Left ventricle myocardium superior (tissue), 1 donor: ENCODE measurements at places on chromosomes 5 and 9. TPM values are rescaled to one million over a fixed set of nuclear protein-coding genes. Genes with fewer than 3 reads are reported as not detected.

GRCh38 chr5:37121465-37121864 is 127.7 kb downstream of the CPLANE1 start:
- DNase-seq, result no peak

The CYFIP2 gene
- 33.3 TPM for total RNA-seq

The PHYKPL gene
- total RNA-seq, result 40.7 TPM

GRCh38 chr5:6715758-6716628 is 2.8 kb downstream of the TENT4A start:
- DNase-seq, result no peak

The DPM2 gene
- total RNA-seq, result 11.1 TPM

- DNase-seq, result no peak
Observed at GRCh38 chr5:61123145-61123544, 39.1 kb downstream of the SMIM15 start.

The CAPSL gene
- not detected for total RNA-seq

- DNase-seq, result peak; percentile 51
Observed at GRCh38 chr5:98770209-98770910, 3.1 kb upstream of the RGMB start.

DNA sequence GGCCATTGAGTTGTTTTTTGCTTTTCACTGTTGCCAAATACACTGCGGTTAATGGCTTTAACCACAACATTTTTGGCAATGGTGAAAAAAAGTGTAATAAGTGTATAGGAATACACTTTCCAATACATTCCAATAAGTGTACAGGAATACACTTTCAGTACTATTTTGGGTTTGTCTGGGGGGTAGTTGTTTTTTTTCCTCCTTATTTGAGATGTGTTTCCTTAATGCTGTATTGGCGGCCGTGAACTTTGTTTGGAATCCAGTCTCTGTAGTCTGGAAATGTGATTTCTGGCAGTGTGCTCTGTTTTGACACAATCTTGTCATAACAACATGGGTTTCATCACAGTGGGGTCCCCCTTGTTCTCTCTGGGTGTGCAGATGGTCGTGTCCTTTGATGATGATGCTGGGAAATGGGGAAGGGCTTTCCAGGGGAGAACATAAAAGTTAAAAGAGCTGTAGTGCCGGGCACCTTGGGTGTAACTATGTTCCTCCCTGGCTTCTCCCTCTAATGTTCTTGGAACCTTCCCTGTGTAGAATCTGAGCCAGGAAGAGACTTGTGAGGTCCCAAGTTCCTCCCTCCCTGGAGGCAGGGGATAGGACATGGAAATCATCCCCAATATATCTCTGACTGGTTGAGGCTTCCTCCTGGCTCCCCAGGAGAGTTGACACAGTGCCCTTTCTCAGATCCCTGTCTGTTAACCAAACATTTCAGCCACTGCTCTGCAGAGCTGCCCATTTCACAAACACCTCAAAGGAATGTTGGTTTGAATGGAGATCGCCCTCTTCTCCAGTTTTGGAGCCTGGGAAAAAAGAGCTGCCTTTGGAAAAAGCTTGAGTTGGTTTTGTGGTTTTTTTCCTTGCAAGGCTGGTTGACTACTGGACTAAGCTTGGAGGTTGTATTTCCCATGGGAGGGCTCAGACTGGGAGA is 44.8 kb downstream of the RCL1 start:
- DNase-seq, result no peak

DNA sequence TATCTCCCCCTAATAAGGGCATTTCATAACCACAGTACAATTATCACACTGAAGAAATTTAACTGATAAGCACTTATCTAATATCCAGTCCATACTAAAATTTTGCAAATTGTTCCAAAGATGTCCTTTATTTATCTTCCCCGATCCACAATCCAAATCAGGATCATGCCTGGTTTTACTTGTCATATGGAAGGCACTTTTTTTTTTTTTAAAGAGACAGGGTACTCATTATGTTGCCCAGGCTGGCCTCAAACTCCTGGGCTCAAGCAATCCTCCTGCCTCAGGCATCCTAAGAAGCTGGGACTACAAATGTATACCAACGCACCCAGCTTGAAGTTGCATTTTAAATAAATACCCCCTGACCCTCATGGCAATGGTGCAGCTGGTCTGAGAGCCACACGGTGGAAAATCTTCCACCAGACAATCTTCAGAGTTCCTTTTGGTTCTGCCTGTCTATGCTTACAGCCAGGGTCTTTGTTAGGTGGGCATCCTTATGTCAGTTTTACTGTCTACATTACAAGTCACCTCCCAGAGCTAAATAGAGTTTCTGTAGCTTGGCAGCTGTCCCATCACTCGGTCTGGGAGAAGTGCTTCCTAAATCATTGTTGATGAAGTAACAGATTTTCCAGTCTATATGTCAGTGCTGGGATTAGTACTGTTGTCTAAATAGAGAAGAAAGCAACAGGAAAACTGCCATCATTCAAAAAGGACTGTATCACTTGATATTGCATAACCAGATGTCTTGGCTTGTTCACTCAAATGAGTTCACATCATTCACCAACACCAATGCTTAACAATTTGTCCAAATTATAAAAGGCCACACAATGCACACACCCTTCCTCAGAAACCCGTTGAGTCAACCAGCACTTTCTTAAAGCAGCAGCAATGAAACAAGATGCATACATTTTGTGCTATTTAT is 26.4 kb downstream of the PTPN3 start:
- DNase-seq, result no peak

The FOXD4L5 gene
- not detected for total RNA-seq

The LEAP2 gene
- 0.89 TPM for total RNA-seq

The MCTP1 gene
- 6.4 TPM for total RNA-seq

The TAF11L10 gene
- total RNA-seq, result not detected

- DNase-seq, result no peak
Observed at GRCh38 chr5:100818340-100818739, 84.7 kb downstream of the ST8SIA4 start.

DNA sequence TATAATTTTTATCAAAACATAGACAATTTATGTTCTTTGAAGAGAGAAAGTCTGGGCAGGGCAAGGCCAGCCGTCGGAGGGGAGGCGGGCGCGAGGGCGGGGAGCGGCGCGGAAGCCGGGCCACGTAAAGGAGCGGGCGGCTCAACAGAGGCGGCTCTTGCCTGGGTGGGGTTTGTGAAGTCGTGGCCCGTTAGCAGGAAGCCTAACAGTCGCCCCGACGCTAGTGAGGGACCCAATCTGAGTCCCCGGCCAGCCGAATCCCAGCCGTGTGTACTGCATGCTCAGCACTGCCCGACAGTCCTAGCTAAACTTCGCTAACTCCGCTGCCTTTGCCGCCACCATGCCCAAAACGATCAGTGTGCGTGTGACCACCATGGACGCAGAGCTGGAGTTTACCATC is 1129.2 kb downstream of the CDH9 start:
- no peak for DNase-seq

- DNase-seq, result no peak
Observed at GRCh38 chr5:123546657-123547056, 34.7 kb downstream of the CSNK1G3 start.

GRCh38 chr9:8389531-8389930 is 590.0 kb upstream of the DMAC1 start:
- DNase-seq, result no peak

The ORM2 gene
- not detected for total RNA-seq

DNA sequence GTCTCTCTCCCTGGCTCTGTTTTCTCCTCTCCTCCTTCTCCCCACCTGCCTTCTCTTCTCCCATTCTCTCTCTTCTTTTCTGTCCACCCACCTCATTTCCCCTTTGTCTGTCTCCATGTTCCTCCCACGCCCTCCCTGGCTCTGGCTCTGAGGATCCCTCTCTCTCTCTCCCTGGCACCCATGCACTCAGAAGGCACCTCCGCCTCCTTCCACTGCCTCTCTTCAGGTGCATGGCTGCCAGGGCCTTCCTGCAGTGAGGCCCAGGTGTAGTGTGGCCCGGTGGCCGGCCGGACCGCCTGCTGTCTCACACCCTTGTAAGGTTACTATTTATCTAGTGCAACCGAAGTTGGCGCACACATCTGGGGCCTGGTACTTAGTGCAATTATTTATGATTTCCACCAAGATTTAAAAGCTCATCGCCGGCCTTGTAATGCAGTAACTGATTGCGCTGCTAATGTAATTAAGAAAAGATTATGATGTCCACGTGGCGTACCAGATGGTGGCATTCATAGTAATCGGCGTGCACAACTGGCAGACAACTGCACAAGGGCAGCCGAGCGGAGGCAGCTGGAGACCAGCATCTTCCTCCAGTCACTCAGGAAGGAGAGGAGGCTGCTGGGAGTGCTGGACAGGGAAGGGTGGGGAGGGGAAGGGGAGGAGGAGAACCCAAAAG is 50.4 kb upstream of the MVB12B start:
- DNase-seq, result no peak

DNA sequence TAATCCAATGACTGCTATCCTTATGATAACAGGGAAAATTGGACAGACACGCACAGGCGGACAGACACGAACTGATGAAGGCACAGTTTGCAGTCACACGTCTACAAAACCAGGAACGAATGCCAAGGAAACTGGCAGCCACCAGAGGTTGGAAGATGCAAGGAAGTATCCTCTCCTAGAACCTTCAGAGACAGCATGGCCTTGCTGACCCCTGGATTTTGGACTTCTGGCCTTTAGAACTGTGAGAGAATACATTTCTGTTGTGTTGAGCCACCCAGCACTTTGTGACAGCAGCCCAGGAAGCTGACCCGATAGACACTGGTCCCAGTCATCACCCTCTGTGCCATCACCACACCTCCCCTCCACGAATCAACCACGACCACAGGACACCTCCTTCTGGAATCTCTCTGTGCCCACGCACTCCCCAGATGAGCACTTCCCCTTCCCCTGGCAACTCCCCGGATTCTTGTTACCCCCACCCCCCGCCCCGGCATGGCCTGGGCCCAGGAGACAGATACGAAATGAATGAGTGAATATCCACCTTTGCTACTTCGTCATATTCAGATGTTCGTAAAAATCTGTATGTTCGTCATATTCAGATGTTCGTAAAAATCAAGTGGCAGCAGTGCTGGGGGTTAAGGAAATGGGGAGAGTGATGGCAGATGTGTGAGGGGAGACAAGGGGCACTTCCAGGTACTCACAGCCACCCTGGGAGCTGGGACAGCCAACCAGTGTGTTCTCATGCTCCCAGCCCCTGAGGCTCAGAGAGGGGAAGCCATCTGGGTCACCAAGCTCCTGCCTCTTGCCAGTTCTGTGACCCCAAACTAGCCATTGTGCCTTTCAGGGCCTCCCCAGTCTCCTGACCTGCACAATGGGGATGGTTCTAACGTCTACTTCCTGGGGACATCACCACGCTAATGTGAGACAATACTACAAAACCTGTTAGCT is 18.5 kb downstream of the GBGT1 start:
- DNase-seq, result no peak

- DNase-seq, result no peak
Observed at GRCh38 chr5:6522923-6523322, 74.3 kb downstream of the UBE2QL1 start.

GRCh38 chr9:71981944-71982343 is 70.5 kb downstream of the C9orf85 start:
- DNase-seq, result no peak

- DNase-seq, result no peak
Observed at GRCh38 chr5:124816381-124816780, 69.9 kb upstream of the ZNF608 start.

The ECSCR gene
- 20.6 TPM for total RNA-seq

- DNase-seq, result no peak
Observed at GRCh38 chr5:143403334-143403592, 223 bp downstream of the NR3C1 start.

The DMRT3 gene
- not detected for total RNA-seq

The LYSMD3 gene
- total RNA-seq, result 19.8 TPM

GRCh38 chr9:110874963-110875674 is 163.2 kb downstream of the LPAR1 start:
- DNase-seq, result peak; percentile 57

DNA sequence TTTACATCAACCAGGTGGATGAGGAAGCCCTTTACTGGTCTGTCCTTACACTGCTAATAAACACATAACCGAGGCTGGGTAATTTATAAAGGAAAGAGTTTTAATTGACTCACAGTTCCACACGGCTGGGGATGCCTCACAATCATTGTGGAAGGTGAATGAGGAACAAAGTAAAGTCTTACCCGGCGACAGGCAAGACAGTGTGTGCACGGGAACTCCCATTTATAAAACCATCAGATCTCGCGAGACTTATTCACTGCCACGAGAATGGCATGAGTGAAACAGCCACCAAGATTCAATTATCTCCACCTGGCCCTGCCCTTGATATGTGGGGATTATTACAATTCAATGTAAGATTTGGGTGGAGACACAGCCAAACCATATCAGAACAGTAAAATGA is 67.3 kb upstream of the GRAMD2B start:
- no peak for DNase-seq

GRCh38 chr5:90553711-90554110 is 4.9 kb upstream of the ADGRV1 start:
- no peak for DNase-seq

The ACOT12 gene
- not detected for total RNA-seq

DNA sequence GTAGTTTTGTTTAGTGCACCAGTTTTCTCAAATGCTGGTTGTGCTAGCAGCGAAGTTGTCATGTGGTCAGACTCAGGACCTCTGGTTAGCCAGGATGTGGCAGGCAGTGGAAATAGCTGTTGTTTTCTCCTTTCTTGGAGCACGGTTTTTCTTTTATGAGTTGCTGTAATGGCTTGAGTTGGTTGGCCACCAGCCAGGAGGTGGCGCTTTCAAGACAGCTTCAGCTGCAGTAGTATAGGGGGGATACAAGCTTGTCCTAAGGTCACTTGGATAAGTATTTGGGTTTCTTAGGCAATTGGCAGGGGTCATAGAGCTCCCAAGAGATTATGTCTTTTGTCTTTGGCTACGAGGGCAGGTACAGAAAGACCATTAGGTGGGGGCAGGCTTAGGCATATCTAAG is 274.2 kb upstream of the TARS1 start:
- DNase-seq, result peak; percentile 33

DNA sequence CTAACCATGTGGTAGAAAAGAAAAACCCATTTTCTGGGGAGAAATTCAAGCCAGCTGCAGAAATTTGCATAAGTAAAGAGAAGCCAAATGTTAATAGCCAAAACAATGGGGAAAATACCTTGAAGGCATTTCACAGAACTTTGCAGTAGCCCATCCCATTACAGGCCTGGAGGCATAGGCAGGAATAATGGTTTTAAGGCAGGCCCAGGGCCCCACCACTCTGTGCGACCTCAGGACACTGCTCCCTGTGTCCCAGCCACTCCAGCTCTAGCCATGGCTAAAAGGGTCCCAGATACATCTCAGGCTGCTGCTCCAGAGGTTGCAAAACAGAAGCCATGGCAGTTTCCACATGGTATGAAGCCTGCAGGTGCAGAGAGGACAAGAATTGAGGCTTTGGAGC is 253.3 kb downstream of the CTNND2 start:
- DNase-seq, result no peak

DNA sequence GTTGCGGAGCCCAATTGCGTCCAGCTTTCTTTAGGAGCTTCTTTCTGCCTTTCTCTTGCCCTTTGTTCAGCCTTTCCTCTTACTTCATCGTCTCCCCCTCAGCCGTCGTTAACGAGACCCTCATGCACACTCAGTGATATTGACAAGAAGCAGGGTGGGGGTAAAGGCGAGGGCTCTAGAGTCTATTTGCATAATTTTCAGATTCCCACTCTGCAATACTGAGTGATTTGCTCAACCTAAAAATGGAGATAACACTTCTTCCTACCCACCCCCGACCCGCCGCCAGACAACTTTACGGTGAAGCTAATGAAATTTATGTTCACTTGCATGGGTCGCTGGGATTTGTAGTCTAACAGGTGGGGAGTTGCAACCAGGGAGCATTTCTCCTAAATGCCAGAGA is 1.3 kb upstream of the TBC1D2 start:
- no peak for DNase-seq
